ENCODE measurements at places on chromosomes 1 and 21. TPM values are rescaled to one million over a fixed set of nuclear protein-coding genes. Genes with fewer than 3 reads are reported as not detected.
A peak's percentile ranks its signal among the peaks of the same experiment; 100 is the strongest.

Gene CELA2A
- total RNA-seq: not detected

DNA sequence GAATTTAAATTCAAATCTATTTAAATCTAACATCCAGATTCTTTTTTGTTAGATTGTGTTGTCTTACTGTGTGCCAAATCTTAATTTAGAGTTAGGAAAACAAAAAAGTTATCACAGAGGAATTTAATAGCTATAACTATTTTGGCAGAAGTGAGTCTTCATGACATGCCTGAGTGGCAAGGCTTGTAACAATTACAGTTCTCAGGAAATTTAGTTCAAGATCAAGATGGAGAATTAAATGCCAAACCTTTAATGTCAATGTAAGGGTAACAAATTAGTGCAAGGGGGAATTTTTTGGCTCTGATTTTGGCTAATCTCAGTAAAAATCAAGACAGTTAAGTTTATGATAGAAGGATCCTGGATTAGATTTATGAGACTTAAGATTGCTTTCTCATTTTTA lies 58.4 kb downstream of the GDAP2 start:
- no peak for DNase-seq

DNA sequence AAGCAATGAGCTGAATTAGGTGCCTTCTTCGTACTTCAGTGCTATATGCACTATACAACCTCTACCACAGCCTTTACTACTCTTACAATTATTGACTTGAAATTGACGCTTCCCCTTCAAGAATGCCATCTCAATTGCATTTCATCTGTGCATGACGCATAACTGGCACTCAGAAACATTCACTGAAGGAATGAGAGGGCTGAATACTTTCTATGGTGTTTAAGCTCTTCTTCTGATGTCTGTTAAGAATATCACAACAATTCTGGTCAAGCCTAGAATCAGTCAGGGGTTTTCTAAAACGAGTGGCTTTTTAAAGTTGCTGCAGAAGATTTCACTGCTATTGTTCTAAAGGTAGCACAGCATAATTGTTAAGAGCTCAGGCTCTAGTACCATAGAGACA lies 11.5 kb downstream of the DENND1B start:
- no peak for DNase-seq

DNA sequence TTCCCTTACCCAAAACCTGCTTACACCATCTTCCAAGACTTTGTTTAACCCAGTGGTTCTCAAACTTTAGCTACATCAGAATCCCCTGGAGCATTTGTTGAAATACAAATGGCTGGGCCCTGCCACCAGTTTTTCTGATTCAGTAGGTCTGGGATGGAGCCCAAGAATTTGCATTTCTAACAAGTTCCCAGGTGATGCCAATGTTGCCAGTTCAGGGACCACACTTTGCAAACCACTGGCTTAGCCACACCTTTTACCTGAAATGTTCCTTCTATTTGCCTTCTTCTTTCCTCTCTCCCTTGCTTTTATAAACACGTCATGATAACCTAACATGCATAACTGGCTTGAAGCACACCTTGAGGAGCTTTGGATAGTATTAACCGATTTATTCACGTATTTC lies 16.1 kb upstream of the FCAMR start:
- no peak for DNase-seq

Gene PM20D1
- total RNA-seq: not detected

GRCh38 chr1:72241397-72241796 lies 40.9 kb downstream of the NEGR1 start:
- no peak for DNase-seq

GRCh38 chr1:244319283-244320132 lies 132.2 kb downstream of the ADSS2 start:
- DNase-seq: no peak

DNA sequence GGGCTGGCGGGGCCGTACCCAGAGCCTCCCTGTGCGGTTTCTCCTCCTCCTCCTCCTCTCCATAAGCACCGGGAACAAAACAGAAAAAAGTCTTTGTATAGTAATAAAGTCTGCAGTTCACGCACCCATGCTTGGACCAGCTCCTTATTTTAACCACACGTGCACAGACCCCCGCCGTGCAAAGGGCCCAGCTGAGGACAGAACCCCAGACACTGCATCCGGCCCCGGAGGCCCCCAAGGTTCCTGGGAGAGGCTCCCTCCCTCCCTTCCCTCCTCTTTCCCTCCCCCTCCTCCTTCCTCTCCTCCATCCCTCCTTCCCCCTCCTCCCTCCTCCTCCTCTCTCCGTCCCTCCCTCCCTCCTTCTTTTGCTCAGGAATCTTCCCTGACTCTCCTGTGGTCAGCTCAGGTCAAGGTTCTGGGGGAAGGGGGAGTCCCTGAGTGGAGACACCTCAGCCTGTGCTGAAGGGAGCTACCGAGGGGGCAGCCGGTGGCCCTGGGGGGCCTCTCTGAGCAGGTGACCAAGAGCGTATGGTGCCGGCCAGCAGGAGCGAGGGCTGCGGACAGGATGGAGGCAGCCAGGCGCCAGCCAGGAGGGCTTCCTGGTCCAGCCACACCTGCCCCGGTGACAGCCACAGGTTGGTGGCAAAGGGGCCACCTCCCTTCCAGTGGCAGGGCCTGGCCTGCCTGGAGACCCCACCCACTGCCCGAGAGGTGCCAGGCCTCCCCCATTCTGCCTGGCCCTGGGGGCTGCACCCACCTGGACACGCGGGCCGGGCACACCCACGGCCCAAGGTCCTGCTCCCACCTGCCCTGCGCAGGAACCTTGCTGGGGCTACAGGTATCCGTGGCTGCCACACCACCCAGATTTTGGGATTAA lies 3.2 kb upstream of the TTLL10 start:
- no peak for DNase-seq

Gene MAN1C1
- 0.67 TPM for total RNA-seq

GRCh38 chr21:26782747-26783146 lies 62.5 kb downstream of the ADAMTS1 start:
- no peak for DNase-seq

DNA sequence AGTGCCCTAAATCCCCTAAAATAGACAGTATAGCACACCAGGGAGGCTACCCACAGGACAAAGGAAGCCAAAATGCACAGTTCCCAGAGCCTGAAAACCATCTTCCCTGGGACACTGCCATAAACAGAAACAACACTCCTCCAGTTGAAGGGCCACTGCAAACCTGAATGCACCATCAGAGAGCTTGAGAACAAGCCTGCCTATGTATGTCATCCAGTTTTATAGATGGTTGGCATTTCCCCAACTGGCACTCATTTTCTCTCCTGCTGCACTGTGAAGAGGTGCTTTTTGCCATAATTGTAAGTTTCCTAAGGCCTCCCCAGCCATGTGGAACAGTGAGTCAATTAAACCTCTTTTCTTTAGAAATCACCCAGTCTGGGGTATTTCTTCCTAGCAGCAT lies 169.0 kb downstream of the AGBL4 start:
- DNase-seq: no peak

Gene GPR153
- 3.4 TPM for total RNA-seq

DNA sequence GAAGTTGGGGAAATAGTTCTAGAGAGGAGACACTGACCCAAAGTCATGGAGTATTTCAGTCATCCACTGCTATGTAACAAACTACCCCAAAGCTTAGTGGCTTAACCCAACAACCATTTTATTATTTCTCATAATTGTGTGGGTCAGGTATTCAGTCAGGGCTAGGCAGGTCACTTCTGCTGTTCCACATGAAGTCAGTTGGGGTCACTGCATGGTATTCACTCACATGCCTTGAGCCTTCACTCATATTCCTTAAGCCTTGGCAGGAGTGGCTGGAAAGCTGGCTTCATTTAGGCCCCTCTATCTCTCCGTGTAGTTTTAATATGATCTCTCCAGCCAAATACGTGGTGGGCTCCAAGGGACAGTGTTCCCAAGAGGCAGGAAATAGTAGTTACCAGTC lies 17.5 kb upstream of the RNF11 start:
- DNase-seq: peak; percentile 11

GRCh38 chr1:95974586-95974985 lies 740.6 kb downstream of the RWDD3 start:
- no peak for DNase-seq

- DNase-seq: no peak
Measured at GRCh38 chr1:214976665-214977064, 105.9 kb upstream of the KCNK2 start.

Measured in SK-MEL-5 (cell line).